ENCODE measurements at places on chromosomes 3 and 15.
A peak's percentile ranks its signal among the peaks of the same experiment; 100 is the strongest.

GRCh38 chr3:126954141-126954842 is 28.6 kb upstream of the PLXNA1 start:
- H3K4me3 ChIP-seq = no peak overlapping the region
- no peaks in the 10 kb centered on the region for H3K4me1 ChIP-seq
- DNase-seq = no peak
- no peaks in the 10 kb centered on the region for H3K27me3 ChIP-seq

- no peak overlapping the region for H3K27ac ChIP-seq
- no peak for DNase-seq
- H3K36me3 ChIP-seq = no peaks in the 10 kb centered on the region
- no peak overlapping the region for H3K4me3 ChIP-seq
- H3K27me3 ChIP-seq = no peaks in the 10 kb centered on the region
Observed at GRCh38 chr15:92796161-92796611, 103.9 kb upstream of the CHD2 start.

GRCh38 chr3:157423337-157423736 is 13.3 kb upstream of the PTX3 start:
- H3K4me3 ChIP-seq = no peak overlapping the region
- H3K27ac ChIP-seq = no peak overlapping the region
- DNase-seq = no peak

DNA sequence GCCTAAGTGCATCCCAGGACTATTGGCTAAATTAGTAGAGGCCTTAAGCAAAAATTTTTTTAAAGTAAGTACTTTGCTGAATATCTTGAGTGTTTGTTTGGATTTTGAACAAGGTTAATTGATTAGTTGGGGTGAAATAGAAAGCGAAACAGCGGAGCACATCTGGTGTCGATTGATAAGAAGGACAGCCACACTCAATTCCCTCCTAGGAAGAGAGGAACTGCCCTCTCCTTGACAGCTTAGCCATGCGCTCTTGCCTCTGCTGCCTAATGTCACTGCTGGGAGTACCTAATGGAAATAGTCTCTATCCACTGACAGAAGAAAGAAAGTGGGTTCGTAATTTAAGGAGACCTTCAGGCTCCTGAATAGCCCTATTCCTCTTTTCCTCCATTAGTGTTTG is 943.6 kb downstream of the DIPK2A start:
- no peaks in the 10 kb centered on the region for H3K4me1 ChIP-seq
- H3K27ac ChIP-seq = no peak overlapping the region
- H3K27me3 ChIP-seq = no peaks in the 10 kb centered on the region
- no peak overlapping the region for H3K4me3 ChIP-seq
- no peak for DNase-seq

DNA sequence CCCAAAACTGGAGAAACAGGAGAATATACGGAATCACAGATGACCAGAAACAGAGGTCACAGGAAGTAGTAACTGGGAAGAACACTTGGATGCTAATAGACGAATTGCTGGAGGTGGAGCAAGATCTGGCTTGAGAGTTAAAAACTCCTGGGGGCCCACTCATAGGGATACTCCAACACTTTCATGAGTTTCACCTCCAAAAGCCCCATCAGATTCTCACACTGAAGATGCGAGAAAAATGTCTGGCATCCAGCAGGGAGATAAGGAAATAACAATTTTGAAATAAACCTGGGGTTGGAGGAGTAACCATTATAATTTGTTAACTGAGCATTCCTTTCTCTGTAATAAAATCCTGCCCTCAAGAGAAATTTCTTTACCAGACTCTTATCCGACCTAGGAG is 154.0 kb downstream of the ANXA2 start:
- no peak for DNase-seq
- H3K4me3 ChIP-seq = no peak overlapping the region
- H3K27ac ChIP-seq = no peak overlapping the region
- H3K4me1 ChIP-seq = no peaks in the 10 kb centered on the region
- H3K27me3 ChIP-seq = peaks cover 60% of the 10 kb centered on the region

DNA sequence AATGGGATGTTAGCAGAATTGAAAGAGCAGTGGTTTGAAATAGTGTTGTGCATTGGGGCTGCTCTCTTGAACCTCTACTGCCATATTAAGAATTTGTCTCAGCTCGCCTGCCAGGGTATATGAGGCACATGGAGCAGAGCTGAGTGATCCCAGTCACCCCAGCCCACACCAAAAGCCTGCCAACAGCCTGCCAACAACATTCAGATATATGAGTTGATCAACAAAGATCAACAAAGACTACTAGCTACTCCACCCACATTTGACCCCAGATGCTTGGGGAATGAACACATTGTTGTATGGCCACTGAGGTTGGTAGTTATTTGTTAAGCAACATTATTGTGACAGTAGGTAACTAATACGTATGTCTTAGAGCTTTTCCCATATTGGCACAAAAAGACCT is 570.9 kb upstream of the IL12A start:
- no peak overlapping the region for H3K27ac ChIP-seq
- no peaks in the 10 kb centered on the region for H3K27me3 ChIP-seq
- no peaks in the 10 kb centered on the region for H3K4me1 ChIP-seq
- H3K36me3 ChIP-seq = no peaks in the 10 kb centered on the region

DNA sequence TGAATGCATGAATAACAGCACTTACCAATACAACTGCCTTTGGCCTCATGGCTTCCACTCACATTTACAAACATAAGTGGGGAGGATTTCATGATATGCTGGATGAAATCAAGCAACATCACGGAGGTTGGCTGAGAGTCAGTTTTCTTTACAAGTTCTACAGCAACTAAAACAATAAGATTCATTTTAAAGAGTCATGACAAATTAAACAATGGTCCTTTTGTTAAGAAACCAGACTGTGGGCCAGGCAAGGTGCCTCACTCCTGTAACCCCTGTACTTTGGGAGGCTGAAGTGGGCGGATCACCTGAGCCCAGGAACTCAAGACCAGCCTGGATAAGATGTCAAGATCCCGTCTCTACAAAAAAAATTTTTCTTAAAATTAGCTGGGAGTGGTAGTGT is 12.4 kb downstream of the ATR start:
- DNase-seq = no peak
- no peak overlapping the region for H3K27ac ChIP-seq
- no peaks in the 10 kb centered on the region for H3K27me3 ChIP-seq
- H3K4me1 ChIP-seq = peaks cover 10% of the 10 kb centered on the region

DNA sequence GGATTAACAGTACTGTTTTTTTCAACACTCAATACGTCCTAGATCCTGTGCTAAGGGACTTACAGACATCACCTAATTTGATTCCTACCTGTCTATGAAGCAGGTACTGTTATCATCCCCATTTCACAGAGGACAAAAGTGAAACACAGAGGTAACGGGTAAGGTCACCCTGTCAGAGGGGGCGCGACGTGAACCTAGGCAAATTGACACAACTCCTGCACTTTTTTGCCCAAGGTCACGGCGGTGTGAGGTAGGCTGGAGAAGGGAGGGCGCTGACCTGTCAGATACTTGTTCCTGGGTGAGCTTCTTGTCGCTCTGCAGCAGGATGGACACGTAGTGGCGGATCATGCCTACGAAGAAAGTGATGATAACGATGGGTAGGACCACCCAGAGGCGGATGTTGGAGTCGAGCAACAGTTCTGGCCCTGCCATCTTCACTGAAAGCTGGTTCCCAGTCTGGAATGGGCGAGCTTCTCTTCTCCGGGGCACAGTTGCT is 363 bp downstream of the EMC3 start:
- peak overlapping the region; percentile 96 for H3K27ac ChIP-seq
- H3K27me3 ChIP-seq = no peaks in the 10 kb centered on the region
- no peak for DNase-seq
- H3K4me3 ChIP-seq = peak overlapping the region; percentile 98

DNA sequence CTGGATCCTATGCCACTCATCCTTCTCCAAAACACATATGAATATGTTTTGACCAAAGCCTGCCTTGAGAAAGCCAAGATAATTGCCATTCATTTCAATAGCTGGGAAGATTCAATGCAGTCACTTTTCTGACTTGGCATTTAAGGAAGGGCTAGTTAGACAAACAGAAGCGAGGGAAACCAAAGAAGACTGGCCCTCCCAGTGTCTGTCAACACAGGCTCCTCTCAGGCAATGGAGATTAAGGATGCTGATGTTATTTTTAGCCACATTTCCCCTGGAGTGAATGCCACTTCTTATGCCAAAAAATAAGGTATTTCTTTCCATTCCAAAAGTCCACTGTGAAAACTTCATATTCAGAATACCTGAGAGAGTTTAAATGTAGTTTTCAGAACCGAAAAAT is 101.7 kb downstream of the P3H2 start:
- no peak for DNase-seq
- H3K4me3 ChIP-seq = no peak overlapping the region
- H3K27me3 ChIP-seq = peaks cover 10% of the 10 kb centered on the region
- no peaks in the 10 kb centered on the region for H3K36me3 ChIP-seq

- no peak overlapping the region for H3K27ac ChIP-seq
- no peak overlapping the region for H3K4me3 ChIP-seq
- no peaks in the 10 kb centered on the region for H3K4me1 ChIP-seq
- DNase-seq = no peak
- peaks cover 37% of the 10 kb centered on the region for H3K27me3 ChIP-seq
Observed at GRCh38 chr3:133742351-133743091, 3.7 kb upstream of the TF start.

- no peak for DNase-seq
- no peak overlapping the region for H3K27ac ChIP-seq
Observed at GRCh38 chr3:195257454-195258448, 13.2 kb downstream of the XXYLT1 start.

- H3K36me3 ChIP-seq = no peaks in the 10 kb centered on the region
- peaks cover 8% of the 10 kb centered on the region for H3K4me1 ChIP-seq
- no peak for DNase-seq
- peak overlapping the region; percentile 53 for H3K4me3 ChIP-seq
- no peak overlapping the region for H3K27ac ChIP-seq
Observed at GRCh38 chr3:124885466-124886167, 1.5 kb downstream of the ITGB5 start.

GRCh38 chr15:67831363-67831762 is 6.1 kb downstream of the SKOR1 start:
- H3K27ac ChIP-seq = no peak overlapping the region
- peaks cover 3% of the 10 kb centered on the region for H3K36me3 ChIP-seq
- H3K27me3 ChIP-seq = peaks cover 80% of the 10 kb centered on the region
- H3K4me1 ChIP-seq = peaks cover 42% of the 10 kb centered on the region
- no peak overlapping the region for H3K4me3 ChIP-seq

DNA sequence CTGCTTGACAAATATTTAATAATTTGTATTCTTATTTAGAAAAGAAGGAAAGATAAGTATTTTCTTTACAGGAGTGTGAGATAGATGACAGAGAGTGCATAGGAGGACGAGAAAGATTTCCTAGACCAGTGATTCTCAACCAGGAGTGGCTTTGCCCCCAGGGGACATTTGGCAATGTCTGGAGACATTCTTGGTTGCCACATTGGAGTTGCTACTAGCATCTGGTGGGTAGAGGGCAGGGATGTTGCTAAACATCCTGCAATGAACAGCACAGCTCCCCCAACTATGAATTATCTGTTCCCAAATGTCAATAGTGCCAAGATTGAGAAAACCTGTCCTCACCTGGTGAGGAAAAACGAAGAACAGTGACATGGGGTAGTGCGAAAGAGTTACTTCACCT is 30.8 kb upstream of the MINAR1 start:
- no peak overlapping the region for H3K27ac ChIP-seq
- no peak for DNase-seq
- H3K4me1 ChIP-seq = no peaks in the 10 kb centered on the region
- H3K4me3 ChIP-seq = no peak overlapping the region
- no peaks in the 10 kb centered on the region for H3K27me3 ChIP-seq
- no peaks in the 10 kb centered on the region for H3K36me3 ChIP-seq

GRCh38 chr3:189260556-189261493 is 89.1 kb downstream of the TPRG1 start:
- H3K27me3 ChIP-seq = no peaks in the 10 kb centered on the region
- no peaks in the 10 kb centered on the region for H3K4me1 ChIP-seq
- no peak for DNase-seq
- H3K4me3 ChIP-seq = no peak overlapping the region

Data from activated CD4-positive, alpha-beta memory T cell treated with anti-CD3 and anti-CD28 coated beads, Interleukin-2, amount 10 ng/mL, durations not matched to agents 7 days and 5 days (primary cell).